NCI-H69 (cell line): ENCODE measurements at places on chromosomes 2 and 18.

DNA sequence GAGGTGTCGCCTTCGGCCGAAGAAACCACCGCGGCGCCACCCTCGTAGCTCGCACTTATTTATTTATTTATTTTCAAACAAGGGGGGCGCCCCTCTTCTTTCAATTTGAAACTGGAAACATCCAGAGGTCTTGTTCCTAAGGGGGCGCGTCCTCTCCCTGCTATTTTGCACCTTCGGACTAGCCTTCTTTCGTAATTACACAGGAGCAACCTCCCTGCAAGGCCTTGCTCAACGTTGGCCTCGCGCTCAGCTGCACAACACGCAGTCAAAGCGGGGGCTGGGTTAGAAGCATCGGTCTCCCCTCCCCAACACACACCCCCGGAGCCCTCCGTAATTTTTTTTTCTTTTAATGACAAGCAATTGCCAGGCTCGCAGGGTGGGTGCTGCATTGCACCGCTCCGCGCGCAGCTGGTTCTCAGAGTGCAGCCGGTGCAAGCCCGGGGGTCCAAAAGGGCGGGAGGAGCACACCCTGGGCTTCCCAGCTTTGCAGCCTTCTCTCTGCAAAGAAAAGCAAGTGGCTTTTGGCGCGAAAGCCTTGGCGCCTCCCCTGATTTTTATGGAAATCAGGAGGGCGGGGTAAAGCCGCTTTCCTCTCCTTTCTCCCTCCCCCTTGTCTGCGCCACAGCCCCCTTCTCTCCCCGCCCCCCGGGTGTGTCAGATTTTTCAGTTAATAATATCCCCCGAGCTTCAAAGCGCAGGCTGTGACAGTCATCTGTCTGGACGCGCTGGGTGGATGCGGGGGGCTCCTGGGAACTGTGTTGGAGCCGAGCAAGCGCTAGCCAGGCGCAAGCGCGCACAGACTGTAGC, at the start of gene MYCN:
Gene MYCN, plus strand, starts transcription at position 697 of the 807 bp plus-strand sequence. CDS start 1,515 bp downstream, outside the sequence.
- peak; percentile 100 for DNase-seq

GRCh38 chr2:184597571-184597991, 748 bp upstream of the ZNF804A start:
- DNase-seq, result peak; percentile 50

- no peak for DNase-seq
These were observed 295.8 kb upstream of the ACVR2A start for GRCh38 chr2:147549054-147549453.

GRCh38 chr2:428591-428990, 140.7 kb upstream of the ALKAL2 start:
- DNase-seq, result no peak

DNA sequence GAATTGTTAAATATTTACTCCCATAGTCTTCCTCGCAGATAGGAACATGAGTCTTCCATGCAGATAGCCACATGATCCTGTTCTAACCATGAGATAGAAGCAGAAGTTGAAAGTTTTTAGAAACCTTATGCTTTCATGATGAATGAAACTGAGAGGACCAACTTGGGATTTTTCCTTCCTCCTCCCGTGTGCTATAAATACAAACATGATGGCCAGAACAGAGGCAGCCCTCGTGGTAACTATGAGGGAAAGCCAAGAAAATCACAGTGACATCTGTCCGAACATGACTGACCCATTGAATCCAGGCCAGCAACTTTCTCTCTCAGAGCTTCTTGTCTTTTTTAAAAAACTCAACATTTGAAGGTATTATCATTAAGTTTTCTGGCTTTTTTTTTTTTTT, 78.5 kb downstream of the ACAA2 start:
- DNase-seq, result no peak

- DNase-seq, result no peak
These were observed 4.9 kb upstream of the TTC21B start for GRCh38 chr2:165958313-165958960.

GRCh38 chr2:50962731-50963130, 69.2 kb downstream of the NRXN1 start:
- peak; percentile 43 for DNase-seq

DNA sequence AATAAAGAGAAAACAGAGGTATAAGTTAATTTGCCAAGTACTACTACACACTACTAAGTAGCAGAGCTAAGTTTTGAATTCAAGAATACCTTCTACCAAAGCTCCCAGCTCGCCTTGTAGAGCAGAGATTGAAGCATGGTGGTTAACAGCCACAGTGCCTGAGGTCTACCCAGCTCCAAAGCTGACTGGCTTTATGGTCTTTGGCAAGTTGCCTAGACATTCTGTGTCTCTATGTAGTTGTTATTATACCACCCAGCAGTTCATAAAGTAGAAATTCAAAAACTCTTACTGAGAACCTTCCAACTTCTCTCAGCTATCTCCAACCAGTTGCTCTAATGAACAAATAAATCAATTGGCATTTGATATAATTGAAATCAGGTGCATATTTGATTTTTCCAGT, 87.8 kb downstream of the PDE11A start:
- peak; percentile 34 for DNase-seq

DNA sequence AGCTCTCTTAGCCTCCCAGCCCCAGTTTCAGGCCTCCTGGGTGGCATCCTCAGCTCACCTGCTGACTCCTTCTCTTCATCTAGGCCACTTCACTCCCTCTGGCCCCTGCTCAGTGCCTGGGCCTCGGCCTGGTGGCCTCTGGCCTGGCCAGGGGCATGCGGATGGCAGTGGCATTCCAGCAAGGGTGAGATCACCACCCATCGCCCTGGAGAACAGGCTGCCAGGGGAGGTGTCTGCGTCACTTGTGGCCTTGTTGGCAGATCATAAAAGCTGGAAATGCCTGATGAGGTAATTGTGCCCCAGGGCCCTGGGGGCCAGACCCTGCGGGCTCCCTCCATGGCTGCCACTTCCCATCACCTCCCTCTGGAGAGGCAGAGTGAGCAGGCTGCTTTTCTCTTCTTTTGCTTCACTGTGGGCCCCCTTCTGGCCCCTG, 72.5 kb upstream of the SMAD2 start:
- DNase-seq, result peak; percentile 95

DNA sequence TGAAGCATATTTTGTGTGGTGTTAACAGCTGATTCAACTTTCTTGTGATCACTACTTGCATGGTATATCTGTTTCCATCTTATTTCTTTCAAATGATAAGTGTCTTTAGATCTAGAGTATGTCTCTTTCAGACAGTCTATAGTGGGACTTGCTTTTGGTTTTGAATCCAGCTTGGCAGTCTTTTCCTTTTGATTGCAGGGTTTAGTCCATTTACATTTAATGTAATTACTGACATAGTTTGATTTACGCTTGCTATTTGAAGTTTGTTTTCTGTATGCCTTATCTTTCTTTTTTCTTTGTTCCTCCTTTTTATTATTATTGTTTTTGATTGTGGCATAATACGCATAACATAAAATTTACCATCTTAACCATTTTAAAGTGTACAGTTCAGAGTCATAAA, 9.2 kb upstream of the RALBP1 start:
- DNase-seq, result no peak

DNA sequence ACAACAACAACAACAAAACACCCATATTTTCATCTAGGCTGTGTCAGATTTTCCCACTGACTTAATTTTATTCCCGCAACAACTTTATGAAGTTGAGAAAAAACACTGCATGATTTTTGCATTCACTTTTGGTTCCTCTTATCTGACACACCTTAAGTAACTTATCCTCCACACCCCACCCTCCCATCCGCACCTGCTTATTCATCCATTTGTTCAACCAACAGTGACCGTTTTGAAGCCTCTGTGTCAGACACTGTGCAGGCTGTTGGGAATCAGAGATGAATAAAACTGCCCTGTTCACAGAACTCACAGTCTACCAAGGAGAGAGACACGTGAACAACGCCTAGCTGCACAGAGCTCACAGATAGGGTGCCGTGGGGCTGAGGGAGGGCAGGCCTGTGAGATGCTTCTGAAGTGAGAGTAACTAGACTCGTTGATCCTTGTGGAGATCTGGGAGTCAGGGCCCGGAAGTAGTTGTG, 7.4 kb downstream of the CNNM4 start:
- DNase-seq, result no peak

DNA sequence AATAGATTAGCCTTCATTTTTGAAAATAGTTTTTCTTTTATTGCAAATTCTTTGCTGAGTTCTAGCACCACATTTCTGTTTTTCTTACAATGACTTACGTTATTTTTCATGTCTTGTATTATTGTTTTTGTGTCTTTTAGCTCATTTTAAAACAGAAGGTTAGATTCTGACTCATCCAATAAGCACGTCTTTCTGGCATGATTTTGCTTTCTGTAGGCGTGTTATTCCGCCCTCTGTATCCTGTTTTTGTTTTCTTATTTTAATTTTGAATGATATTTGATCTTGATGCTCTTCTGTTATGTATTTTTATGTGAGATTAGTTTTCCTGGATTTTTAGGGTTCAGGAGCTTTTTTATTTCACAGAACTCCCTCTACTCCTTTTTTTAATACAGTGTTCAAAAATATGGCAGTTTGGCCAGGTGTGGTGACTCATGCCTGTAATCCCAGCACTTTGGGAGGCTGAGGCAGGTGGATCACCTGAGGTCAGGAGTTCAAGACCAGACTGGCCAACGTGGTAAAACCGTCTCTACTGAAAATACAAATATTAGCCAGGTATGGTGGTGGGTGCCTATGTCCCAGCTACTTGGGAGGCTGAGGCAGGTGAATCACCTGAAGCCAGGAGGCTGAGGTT, 145.0 kb downstream of the CLIP4 start:
- no peak for DNase-seq

- no peak for DNase-seq
These were observed 994.0 kb downstream of the TSN start for GRCh38 chr2:122749405-122749804.

GRCh38 chr2:26428846-26429245, 27.1 kb downstream of the DRC1 start:
- no peak for DNase-seq

GRCh38 chr18:52481116-52481515, 141.1 kb downstream of the DCC start:
- peak; percentile 67 for DNase-seq

GRCh38 chr2:233953087-233953801, 36.1 kb downstream of the TRPM8 start:
- peak; percentile 85 for DNase-seq

DNA sequence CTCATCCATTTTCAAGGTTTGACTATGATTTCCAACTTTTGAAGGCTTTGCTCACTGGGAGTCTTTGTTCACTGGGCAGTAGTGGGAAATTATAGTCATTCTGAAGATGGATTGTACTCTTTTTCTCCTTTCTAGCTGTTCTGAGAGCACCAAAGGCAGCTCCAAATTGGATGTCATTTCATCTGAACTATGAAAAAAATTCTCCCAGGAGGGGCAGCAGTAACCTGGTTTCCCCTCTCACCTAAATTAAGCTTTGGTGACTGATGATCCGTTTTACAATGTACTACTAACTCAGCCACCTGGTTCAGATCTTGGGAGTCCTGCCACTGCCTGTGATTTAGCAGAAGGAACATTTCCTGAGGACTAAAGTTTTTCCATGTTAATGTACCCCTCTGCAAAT, 17.6 kb downstream of the ARHGEF33 start:
- no peak for DNase-seq

- no peak for DNase-seq
These were observed 218.5 kb downstream of the MYT1L start for GRCh38 chr2:2112416-2113105.

DNA sequence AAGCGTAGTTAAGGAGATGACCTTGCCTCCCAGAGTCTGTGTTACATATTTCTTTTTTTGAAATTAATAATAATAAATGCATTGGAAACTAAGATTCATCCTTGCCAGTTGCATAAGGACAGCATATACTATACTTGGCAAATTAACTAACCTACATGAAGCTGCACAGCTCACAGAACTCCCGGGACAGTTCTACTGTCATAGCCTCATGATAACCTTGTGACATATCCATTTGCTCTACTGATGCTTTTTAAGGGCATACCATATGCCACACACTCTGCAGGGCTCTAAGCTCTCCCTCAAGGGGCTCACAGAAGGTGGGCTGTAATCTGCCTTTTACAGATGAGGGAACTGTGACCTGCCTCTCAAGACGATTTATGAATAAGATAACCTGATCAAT, 3.8 kb downstream of the ITGB1BP1 start:
- no peak for DNase-seq

DNA sequence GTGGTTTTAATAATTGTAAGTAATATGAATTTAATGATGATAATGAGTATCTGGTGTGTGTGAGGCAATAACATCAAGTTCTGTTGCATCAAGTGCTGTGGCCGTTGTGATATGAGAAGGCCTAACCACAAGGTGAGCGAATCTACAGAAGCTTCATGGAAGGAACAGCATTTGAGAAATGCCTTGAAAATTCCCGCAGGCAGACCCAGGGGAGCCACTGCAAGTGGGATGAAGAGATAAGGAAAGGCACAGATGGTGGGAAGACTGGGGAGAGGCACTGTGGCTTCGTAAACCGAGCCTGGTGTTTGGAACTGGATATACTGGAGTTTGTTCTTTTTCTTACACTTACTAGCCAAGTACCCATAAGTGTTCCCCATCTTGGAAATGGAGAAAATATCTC, 357.5 kb downstream of the PTPRM start:
- DNase-seq, result no peak

- DNase-seq, result no peak
These were observed 7.6 kb downstream of the FSIP2 start for GRCh38 chr2:185745864-185746859.

DNA sequence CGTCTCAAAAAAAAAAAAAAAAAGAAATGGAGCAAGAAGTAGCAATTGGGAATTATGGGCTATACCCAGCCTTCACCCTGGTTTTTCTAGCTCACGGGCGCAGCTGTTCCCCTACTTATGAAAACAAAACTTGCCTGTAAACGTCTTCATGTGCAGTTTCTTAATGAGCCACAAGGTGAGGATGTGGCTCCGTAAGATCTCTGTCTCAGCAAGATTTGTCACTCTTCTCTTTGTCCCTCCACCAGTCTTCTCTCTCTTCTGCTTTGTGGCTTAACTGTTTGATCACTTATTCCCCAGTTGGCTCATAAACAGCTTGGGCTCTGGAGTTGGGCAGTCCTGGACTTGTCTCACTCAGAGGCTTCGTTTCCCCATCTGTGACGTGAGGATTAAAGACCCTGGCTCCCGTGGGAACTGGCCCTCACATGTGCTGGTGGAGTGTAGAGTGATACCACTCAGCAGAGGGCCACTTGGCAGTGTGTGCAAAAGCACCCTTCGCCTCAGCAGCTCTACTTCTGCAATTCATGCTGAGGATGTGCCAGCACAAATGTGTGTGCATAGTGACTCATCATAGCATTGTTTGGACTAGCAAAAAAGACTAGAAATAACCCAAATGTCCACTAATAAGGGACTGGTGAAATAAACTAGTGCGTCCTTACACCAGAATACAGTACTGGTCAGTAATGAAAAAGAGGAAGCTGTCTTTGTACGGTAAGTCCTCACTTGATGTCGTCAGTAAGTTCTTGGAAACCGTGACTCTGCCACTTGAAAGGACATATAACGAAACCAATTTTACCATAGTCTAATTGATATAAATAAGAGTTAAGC, 8.7 kb downstream of the CEP68 start:
- peak; percentile 75 for DNase-seq

- DNase-seq, result peak; percentile 31
These were observed 179.4 kb upstream of the AGAP1 start for GRCh38 chr2:235314371-235314930.

- DNase-seq, result peak; percentile 99
These were observed 63.5 kb downstream of the DCC start for GRCh38 chr18:52403291-52404021.
